CD4-positive, alpha-beta T cell (primary cell): ENCODE measurements at places on chromosomes 3 and 15.

DNA sequence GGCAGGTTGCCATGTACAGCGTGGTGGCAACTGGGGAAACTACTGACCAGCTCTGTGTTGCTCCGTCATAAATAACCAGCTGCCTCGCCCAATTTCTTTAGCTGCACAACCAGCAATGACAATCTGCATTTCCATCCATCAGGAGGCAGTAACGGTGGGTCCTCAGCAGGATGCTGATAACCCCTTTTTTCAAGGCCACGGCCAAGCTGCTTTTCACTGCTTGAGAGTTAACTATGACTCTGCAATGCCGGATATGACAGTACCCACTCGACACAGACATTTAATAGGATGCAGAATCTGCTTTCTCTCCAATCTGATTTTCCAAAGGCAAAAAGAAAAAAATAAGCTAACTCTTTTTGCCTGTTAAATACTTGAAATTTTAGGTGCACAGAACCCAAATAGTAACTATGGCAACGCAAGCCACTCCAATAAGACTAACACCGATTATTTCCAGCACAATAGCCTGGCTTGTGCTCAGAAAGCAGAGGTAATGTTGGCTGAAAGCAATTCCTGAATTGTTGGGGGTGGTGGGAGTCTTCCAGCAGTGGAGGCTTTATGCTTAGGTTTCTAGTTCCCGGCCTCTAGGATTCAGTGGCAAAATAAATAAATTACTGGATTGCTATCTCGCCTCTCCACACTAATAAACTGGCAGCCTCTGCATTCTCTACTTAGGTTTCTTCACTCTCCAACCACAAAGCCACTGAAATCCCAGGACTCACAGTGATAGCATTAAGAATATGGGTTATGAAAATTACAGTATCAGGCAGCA lies 31.2 kb upstream of the SRGAP3 start:
- H3K36me3 ChIP-seq = no peaks in the 10 kb centered on the region
- no peaks in the 10 kb centered on the region for H3K4me1 ChIP-seq
- no peak overlapping the region for H3K27ac ChIP-seq
- no peaks in the 10 kb centered on the region for H3K27me3 ChIP-seq

DNA sequence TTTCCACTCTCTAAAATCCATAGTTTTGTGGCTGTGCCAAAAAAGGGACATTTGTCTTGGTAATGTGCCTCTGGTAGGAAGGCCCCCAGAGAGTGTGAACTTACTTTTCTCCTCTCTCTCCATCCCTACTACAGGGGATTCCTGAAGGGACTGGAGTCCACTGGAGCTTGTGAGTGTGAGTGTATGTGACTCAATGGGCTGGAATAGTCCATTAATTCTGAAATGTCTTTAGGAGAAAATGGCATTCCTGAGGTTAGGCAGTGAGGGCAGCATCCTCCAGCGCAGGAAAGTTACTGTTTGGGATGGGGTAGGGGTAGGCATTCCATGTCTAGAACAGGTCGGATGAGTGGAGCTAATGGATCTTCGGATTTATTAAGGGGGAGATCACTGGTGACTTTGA lies 59.8 kb upstream of the CACNA2D3 start:
- no peak overlapping the region for H3K4me3 ChIP-seq
- H3K4me1 ChIP-seq = no peaks in the 10 kb centered on the region
- no peaks in the 10 kb centered on the region for H3K36me3 ChIP-seq
- DNase-seq = no peak
- no peaks in the 10 kb centered on the region for H3K27me3 ChIP-seq

DNA sequence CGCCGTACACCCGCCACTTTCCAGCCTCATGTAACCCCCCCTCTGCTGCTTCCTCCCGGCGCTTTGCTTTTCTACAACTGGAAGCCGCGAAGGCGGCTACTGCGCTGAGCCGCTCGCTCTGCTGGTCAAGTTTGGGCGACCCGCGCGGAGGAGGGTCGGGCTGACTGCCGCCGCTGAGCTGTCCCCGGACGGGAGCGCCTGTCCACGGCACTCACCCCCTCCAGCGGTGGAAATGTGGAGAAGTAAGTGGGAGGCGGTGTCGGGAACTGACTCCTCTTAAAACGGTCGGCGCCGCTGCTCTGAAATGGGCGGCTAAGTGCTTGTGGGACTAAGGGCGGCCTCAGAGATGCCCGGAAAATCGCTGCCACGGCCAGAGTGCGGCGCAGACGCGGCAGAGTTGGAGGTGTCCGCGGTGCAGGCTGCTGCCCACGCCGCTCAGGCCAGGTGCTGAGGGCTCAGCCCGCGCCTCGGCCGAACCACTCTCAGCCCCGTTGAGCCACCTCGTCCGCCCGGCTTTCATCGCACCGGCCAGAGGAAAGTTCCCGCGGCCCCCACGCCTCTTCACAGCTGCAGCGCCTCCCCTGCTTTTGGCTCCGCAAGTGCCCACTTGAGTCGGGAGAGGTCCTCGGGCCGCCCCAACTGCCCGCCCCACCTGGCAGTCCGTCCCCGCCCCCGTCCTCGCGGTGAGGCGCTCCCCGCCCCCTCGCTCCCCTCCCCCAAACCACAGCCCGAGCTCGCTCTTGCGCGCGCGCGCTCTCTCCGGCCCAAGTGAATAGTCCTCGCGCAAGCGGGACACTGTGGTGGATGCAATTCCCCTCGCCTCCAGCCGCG lies at the start of gene EPHA6:
TSS of gene EPHA6 (plus strand) at position 775 of the 831 bp plus-strand sequence.
- H3K27me3 ChIP-seq = peaks cover 22% of the 10 kb centered on the region
- no peak within 1 kb of the TSS for H3K27ac ChIP-seq
- H3K4me3 ChIP-seq = peak within 1 kb of the TSS; percentile 11

DNA sequence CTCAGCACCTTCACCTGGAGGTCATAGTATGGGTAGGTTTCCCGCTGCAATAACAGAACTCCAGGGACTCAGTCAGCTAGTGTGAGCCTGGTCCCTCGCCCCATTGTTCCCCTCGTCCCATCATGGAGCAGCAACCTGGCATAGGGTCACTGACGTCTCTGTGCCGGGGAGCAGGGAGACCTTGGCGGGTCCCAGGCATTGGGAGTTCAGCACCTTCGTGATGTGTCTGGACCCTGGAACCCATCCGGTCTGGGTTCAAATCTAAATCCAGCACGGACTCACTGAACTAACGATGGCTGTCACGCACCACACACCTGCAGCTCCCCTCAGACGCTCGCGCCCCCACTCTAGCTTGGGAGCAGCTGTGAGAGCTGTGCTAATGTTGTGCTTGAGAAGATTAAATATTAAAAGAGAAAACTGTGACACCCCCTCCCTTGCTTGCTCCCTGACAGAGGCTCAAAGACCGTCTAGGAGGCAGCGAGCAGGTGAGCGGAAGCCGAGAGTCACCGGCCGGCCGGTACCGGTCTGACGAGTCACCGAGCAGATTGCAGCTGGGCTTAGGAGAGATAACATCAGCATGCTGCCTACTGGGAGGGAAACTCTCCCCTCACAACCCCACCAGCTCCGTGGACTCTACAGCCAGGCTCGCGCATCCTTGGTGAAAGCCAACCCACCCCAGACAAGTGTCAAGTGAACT lies 742 bp downstream of the PLA2G4F start:
- no peak for DNase-seq
- no peaks in the 10 kb centered on the region for H3K27me3 ChIP-seq
- H3K27ac ChIP-seq = no peak overlapping the region

- H3K36me3 ChIP-seq = no peaks in the 10 kb centered on the region
- H3K27ac ChIP-seq = no peak overlapping the region
- no peak for DNase-seq
- peaks cover 5% of the 10 kb centered on the region for H3K4me1 ChIP-seq
- no peak overlapping the region for H3K4me3 ChIP-seq
- no peaks in the 10 kb centered on the region for H3K27me3 ChIP-seq
Observed at GRCh38 chr15:40192942-40193341, 32.1 kb downstream of the BUB1B start.

DNA sequence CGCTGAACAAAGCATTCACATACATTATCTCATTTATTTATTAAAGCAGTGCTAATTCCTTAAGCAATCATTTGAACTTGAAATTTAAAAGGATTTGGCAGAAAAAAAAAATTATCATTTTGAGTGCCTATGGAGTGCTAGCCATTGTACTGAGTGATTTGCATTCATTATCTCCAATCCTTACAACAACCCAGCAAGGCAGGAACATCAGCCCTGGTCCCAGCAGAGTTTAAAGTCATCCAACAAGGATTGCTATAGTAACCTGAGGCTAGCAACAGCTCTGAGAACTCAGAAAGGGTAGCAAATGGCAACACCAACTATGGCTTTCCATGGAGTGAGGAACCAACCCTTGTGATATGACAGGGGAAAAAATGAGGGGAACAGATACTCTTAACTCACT lies 237.6 kb upstream of the SETMAR start:
- H3K36me3 ChIP-seq = no peaks in the 10 kb centered on the region
- no peak for DNase-seq
- H3K4me3 ChIP-seq = no peak overlapping the region
- H3K27me3 ChIP-seq = no peaks in the 10 kb centered on the region
- H3K4me1 ChIP-seq = no peaks in the 10 kb centered on the region
- H3K27ac ChIP-seq = no peak overlapping the region

GRCh38 chr3:53071882-53072431 lies 26.1 kb upstream of the SFMBT1 start:
- H3K36me3 ChIP-seq = no peaks in the 10 kb centered on the region
- peaks cover 25% of the 10 kb centered on the region for H3K4me1 ChIP-seq
- H3K27ac ChIP-seq = peak overlapping the region; percentile 86
- no peaks in the 10 kb centered on the region for H3K27me3 ChIP-seq
- H3K4me3 ChIP-seq = peak overlapping the region; percentile 68
- DNase-seq = no peak

DNA sequence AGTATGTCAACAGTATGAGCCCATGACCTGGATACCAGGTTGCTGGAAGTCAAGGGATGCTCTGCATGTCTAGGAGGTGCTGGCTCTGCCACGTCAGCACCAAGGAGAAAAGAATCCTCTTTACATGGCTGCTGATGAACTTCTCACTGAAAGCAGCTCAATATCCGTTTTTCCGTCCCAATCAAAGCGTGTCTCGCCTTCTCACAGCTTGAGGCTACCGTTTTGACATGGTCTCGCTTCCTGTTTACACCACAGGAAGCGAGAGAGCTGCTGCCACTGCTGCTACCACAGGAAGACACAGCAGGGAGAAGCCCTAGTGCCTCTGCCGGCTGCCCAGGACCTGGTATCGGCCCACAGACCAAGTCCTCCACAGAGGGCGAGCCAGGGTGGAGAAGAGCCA lies 27.3 kb downstream of the STARD5 start:
- peaks cover 35% of the 10 kb centered on the region for H3K36me3 ChIP-seq
- no peaks in the 10 kb centered on the region for H3K27me3 ChIP-seq
- H3K4me1 ChIP-seq = peaks cover 73% of the 10 kb centered on the region
- DNase-seq = peak; percentile 71
- peak overlapping the region; percentile 96 for H3K4me3 ChIP-seq

- H3K27ac ChIP-seq = no peak overlapping the region
- no peak overlapping the region for H3K4me3 ChIP-seq
- DNase-seq = no peak
- no peaks in the 10 kb centered on the region for H3K4me1 ChIP-seq
Observed at GRCh38 chr3:64900617-64901521, 213.1 kb upstream of the ADAMTS9 start.

DNA sequence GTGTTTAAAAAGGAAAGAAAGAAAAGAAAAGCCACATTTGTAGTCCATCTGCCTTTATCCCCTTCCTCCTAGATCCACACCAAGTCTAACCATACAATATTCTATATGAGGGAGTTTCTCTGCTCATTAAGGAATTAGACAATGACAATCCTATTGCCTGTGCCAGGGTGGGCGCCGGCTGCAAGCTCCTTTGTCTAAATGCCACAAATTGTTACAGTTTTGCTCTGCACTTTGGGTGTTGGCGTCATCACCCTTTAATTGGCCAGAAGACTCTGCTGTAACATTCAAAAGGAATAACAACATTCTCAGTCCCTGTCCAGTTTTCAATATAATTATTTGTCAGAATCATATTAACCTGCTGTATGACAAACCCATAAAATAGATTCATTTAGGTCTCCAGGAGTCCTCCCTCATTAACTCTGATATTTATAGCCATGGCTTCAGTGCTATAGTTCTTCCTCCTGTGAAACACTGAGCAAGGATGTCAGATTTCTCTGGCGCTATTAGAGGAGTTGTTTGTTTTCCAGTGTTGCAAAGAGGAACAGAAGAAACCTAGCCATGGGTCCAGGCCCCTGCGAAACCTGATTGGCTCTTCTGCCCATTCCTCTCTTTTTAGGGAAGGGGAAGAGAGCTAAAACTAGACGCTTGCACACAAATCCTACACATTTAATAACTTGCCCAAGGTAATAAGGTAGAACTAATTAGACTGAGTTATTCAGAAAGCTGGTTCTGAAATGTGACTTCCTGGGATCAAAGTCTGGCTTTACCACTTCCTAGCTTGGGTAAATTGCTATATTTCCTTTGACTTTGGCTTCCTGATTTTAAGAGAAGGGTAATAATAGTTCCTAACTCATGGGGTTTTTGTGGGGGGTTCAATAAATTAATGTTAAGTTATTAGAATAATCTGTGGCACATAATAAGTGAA lies 112.4 kb downstream of the CD47 start:
- H3K4me3 ChIP-seq = no peak overlapping the region
- H3K27me3 ChIP-seq = no peaks in the 10 kb centered on the region
- no peaks in the 10 kb centered on the region for H3K36me3 ChIP-seq
- peak; percentile 18 for DNase-seq
- no peak overlapping the region for H3K27ac ChIP-seq

DNA sequence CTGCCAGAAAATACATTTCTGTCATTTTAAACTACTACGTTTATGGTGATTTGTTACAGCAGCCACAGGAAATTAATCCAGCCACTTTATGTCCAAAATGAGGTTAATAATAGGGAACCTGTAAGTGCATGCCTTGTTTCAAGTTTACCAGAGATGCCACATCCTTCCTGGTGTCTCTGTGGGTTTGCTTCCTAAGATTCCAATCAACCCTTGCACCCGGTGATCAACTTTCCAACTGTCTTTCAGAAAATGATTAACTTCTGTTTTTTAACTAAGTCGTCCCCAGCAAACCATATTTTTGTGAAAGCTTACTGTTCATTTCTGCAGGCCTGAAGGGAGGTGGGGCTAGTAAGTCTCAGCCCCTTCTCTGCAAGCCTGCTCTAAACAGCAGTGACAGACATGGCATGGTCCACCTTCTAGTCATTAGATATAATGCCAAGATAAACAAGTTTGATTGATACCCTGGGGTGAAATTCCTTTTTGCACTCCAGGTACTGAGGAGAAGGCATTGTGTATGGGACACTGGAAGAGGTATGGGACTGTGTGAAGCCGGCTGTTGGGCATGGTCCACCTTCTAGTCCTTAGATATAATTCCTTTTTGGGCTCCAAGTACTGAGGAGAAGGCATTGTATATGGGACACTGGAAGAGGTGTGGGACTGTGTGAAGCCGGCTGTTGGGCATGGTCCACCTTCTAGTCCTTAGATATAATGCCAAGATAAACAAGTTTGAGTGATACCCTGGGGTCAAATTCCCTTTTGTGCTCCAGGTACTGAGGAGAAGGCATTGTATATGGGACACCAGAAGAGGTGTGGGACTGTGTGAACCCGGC lies 11.1 kb upstream of the TMC3 start:
- no peaks in the 10 kb centered on the region for H3K27me3 ChIP-seq
- H3K4me1 ChIP-seq = no peaks in the 10 kb centered on the region
- no peak for DNase-seq
- H3K36me3 ChIP-seq = no peaks in the 10 kb centered on the region
- H3K4me3 ChIP-seq = no peak overlapping the region

GRCh38 chr15:62307551-62307950 lies 142.5 kb upstream of the C2CD4B start:
- H3K4me1 ChIP-seq = no peaks in the 10 kb centered on the region
- peaks cover 7% of the 10 kb centered on the region for H3K27me3 ChIP-seq
- H3K27ac ChIP-seq = no peak overlapping the region
- H3K36me3 ChIP-seq = no peaks in the 10 kb centered on the region
- DNase-seq = no peak
